ENCODE measurements at places on chromosomes 5 and 9.

- no peak for DNase-seq
These were observed 51.0 kb upstream of the BRINP1 start for GRCh38 chr9:119420231-119420630.

- DNase-seq: no peak
These were observed 641.0 kb downstream of the DNAH5 start for GRCh38 chr5:13303445-13303844.

DNA sequence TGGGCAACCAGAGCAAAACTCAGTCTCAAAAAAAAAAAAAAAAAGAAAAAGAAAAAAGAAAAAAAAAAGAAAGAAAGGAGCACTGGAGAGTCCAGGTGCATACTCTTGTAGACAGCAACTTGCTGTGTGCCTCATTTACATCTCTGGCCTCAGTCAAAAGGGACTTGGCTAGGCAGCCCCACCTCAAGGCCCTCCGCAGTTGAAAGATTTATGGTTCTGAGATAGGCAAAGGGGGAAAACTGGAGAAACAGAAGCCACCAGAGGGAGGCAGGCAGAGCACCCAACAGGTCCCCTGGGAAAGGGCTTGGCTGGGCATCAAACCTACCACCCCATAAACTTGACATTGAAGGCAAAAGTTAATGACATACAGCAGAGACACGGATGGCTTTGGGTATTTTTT, 6.1 kb downstream of the ORM2 start:
- DNase-seq: no peak

DNA sequence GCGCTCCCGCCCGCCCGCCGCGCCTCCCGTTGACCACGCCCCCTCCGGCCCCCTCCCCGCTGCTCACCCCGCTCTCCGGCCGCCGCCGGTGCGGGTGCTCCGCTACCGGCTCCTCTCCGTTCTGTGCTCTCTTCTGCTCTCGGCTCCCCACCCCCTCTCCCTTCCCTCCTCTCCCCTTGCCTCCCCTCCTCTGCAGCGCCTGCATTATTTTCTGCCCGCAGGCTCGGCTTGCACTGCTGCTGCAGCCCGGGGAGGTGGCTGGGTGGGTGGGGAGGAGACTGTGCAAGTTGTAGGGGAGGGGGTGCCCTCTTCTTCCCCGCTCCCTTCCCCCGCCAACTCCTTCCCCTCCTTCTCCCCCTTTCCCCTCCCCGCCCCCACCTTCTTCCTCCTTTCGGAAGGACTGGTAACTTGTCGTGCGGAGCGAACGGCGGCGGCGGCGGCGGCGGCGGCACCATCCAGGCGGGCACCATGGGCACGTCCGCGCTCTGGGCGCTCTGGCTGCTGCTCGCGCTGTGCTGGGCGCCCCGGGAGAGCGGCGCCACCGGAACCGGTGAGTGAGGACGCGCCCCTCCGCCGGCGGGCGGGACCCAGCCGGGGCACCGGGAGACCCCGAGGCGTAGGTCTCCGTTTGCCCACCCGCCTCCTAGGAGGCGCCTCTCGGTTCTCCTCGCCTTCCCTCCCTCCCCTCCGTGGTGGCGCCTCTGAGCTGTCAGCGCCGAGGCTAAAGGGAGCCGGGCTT, at the start of gene VLDLR:
TSS of gene VLDLR (plus strand) at position 66 of the 739 bp plus-strand sequence. CDS start at position 469, 403 bp downstream.
- peak; percentile 58 for DNase-seq

DNA sequence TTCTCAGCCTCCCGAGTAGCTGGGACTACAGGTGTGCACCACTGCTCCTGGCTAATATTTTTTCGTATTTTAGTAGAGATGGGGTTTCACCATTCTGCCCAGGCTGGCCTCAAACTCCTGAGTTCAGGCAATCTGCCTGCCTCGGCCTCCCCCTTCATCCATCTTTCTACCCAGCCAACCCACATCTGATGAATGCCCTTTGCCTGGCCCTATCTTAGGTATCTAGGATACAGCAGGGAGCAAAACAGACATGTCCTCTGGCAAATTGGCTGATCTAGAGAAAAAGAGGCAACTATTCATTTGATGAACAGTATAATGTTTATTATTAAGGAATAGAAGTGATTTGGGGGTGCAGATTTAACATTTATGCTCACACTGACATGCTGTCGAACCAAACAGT, 123.0 kb downstream of the TRIO start:
- DNase-seq: no peak

DNA sequence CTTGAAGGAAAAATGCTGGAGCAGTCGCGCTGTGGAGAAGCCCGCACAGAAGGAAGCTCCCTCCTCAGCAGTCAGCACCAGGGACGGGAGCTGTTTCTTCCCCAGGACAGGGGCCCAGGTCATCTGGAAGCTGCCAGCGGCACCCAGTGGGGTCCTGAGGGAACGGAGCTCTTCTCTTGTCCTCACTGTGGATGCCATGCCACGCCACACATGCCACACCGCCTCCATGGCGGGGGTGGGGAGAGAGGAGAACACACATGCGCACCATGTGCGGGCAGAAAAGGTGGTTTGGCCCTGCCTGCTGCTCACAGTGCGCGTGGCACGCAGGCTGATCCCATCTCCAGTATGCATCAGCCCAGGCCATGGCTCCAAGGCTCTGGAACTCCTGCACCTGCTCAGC, 41.7 kb upstream of the ZNF354B start:
- no peak for DNase-seq

DNA sequence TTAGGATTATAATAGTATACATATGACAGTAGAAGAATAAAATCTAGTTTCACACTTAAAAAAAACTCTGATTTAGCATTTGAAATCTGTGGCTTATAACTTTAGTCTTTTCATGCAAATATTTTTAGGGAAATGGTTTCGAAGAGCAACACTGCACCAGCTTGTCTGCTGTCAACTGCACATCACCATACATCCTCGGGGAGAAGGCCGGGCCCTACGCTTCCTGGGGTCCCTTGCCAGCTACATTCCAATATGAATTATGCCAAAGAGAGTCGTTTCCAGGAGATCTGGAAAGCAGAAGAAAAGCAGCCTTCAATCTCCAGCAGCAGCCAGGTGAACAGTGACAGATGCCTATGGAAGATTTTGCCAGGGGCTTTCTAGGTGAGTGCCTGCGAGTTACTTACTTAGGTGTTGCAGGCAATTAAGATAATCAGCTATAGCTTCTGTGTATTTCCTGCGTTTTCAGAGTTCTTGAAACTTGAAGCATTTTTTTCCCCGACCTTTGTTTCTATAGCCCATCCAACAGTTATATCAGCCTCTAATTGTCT, 166.8 kb downstream of the TRPM3 start:
- DNase-seq: no peak

- no peak for DNase-seq
These were observed 61.6 kb downstream of the ICE1 start for GRCh38 chr5:5483880-5484598.

- no peak for DNase-seq
These were observed 150.3 kb upstream of the PCA3 start for GRCh38 chr9:76613974-76614373.

GRCh38 chr5:32534041-32534440, 51.3 kb upstream of the SUB1 start:
- DNase-seq: no peak

DNA sequence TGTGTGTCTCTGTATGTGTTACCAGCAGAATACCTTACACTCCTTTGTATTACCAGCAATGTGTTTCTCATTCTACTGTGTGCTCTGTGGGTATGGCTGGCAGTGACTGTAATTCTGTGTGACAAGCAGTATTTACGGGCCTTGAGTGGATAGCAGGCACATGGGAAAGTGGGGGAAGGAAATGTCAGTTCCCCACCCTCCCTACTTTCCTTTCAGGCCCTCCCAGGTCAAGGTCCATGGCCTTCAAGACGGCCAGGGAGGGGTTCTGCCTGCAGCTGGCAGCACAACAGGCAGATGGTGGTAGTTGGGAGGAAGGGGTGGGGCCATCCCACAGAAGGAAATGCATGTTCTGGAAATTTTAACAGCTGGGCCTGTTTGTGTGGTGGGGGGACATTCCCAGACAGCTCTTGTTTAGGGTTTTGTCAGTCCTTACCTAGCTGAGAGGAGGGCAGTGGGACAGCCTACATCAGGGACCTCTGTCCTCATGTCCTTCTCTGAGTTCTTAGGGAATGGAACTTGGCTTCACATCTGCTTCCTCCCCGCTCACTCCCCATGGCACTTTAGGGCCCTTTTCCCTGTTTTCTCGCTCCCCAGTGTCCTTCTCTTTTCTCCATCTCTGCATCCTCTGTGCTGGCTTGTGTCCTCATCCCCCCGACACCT, 14.6 kb upstream of the TNIP1 start:
- peak; percentile 24 for DNase-seq

DNA sequence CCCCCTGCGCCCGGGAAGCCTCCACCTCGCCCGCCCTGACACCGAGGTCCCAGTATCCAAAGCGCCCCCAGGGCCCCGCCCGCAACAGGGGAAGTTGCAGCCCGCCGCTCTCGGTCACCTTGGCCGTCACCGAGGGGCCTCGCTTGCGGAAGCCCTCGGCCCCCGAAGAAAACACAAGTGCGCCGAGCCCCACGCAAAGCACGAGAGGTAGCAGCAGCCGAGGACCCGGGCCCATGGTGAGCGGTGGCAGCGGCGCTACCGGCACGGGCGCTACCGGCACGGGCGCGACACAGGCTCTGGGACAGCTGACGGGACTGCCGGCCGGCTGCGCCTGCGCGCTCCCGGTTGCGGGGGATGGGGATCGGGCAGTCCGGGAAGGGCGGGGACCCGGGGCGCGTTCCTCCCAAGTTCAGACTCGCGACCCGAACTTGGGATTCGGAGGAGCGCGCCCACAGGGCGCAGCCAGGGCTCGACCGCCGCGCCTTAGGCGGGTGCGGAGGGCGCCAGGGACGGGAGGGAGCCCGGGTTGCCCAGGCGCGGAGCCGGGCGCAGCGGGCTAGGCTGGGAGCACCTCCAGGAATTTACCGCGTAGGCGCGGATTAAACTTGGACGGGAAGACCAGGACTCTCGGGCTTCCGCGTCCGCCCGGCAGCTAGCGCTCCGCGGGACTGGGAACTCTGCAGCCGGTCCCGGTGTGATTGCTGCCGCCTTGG, at the start of gene PPIC:
TSS of gene PPIC (minus strand) at position 335 of the 713 bp plus-strand sequence. CDS start at position 235, 100 bp downstream.
- peak; percentile 29 for DNase-seq

- no peak for DNase-seq
These were observed 81.0 kb upstream of the TRIO start for GRCh38 chr5:14062178-14062577.

- no peak for DNase-seq
These were observed 119.7 kb upstream of the ELL2 start for GRCh38 chr5:96081276-96081858.

DNA sequence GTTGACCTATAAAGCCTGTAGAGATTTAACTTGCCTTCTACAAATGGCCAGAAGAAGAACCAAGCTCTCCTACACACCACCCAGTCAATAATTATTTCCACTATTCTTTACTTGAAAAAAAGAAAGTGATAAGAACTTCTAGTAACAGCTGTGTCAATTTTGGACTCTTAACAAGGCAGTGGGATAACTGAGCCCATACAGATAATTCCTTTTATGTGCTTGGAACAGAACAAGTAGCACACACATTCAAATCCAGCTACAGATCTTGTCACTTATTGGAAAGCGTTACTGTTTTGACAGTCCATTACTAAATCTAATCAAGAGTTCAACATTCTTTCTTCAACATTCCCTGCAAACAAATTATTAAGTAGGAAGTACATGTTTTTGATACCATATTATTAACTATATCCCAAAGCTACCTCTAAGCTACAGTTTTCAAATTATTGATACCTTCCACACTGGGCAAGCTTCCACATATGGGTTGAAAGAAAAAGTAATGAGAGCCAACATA, 6.3 kb downstream of the PTGER4 start:
- DNase-seq: no peak

GRCh38 chr5:15020736-15021135, 149.2 kb upstream of the ANKH start:
- no peak for DNase-seq

GRCh38 chr5:89613222-89613956, 730.4 kb upstream of the MEF2C start:
- no peak for DNase-seq

All from hematopoietic multipotent progenitor cell treated with erythropoietin and hydrocortisone succinate and interleukin-3 and kit ligand, for 4 days (in vitro differentiated cells).